ENCODE measurements at places on chromosomes 2 and 18.

DNA sequence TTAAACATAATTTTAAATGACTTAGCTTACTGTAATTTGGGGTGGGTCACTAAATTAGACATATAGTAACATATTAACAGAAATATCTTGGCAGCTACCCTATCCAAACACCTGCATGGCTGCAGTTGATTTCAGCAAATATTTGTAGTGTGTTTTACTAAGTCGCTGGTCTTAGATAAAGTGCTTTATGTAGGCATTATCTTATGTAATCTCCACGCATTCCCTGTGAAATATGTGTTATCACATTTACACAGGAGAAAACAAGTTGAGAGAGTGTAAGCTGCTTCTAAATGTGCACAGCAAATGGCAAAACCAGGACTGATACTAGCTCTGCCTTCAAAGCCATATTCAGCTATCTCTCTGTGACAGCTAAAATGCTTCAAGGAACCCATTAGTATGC is 72.0 kb downstream of the NYAP2 start:
- no peak for DNase-seq

GRCh38 chr2:230944123-230944653 is 19.1 kb upstream of the GPR55 start:
- DNase-seq, result no peak

DNA sequence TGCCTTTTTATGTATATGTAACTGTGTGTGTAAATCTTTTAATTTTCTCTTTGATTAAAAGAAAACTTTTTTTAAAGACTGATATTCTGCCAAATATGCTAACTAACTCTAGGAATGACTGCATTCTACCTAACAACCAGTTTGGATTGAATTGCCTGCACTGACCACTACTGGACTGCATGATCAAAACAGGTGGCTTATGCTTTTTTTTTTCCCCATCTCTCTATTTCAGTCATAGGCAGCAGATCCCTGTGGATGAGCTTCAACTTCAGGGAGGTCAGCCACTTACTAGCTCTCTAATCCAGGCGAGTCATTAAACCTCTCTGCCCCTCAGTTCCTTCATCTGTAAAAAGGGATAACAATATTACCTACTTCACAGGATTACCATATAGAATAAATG is 138.6 kb upstream of the SERTAD2 start:
- DNase-seq, result no peak

DNA sequence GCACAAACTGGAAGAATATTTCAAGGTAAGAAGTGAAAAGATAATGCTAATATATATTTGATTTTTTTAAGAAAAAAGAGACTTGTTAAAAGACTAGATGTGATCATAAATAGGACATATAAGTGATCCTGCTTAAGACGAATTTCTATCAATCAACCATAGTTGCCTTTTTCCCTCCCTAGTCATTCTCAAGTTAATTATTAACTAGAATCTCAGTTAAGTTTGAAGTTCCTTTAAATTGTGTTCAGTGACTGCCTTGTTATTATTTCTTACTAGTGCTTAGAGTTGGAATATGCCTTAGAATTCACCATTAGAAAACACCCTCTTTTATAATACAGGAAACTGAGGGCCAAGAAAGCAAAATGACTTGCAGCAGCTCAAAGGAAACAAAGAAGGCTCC is 141.5 kb upstream of the SP5 start:
- DNase-seq, result no peak

GRCh38 chr2:218833023-218833609 is 1.5 kb upstream of the PRKAG3 start:
- DNase-seq, result no peak

DNA sequence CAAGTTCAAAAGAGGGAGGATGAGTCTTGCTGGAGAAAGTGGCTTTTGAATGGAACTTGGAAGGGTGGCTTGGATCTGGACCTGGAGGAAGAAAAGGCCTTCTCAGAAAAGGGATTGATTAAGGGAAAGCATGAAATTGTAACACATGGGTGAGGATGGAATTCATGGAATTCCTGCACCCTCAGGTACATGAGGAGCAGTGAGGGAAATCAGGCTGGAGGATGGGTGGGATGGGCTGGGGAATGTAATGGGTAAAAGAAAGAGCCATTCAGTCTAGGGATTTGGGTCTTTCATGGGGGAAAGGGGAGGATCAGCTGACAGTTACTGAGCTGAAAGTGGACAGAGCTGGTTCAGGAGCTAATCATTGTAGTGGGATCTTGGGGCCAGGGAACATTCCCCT is 51.2 kb upstream of the HAAO start:
- DNase-seq, result no peak

- DNase-seq, result no peak
Observed at GRCh38 chr2:50111067-50111466, 920.9 kb downstream of the NRXN1 start.

- no peak for DNase-seq
Observed at GRCh38 chr2:187003611-187004010, 154.6 kb upstream of the ZSWIM2 start.

DNA sequence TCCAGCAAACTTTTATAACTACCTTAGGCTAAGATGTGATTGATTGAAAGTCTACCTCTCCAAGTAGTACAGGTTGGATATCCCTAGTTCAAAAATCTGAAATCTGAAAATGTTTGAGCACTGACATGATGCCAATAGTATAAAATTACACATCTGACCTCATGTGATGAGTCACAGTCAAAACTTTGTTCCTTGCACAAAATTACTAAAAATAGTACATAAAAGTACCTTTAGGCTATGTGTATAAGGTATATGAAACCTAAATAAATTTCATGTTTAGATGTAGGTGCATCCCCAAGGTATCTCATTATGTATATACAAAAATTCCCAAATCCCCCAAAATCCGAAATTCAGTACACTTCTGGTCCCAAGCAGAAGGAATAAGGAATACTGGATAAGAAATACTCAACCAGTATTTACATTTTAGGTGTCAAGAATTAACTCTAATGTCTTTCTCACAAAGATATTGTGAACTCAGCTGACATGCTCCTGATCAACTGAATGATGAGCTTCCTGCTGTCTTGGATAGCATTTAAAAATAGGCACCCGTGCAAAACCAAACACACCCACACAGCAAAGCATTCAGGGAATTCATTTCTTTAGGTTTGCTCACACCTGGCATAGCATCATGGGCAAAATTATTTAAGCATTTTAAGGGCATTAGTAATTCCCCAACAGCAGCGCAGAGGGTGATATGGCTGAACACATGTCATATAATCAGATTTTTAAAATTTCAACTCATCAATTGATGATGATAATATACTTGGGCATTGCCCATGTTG is 497.4 kb upstream of the MEIS1 start:
- DNase-seq, result no peak

GRCh38 chr18:68725346-68725745 is 10.4 kb upstream of the TMX3 start:
- DNase-seq, result no peak

- DNase-seq, result no peak
Observed at GRCh38 chr2:60628026-60628425, 74.6 kb upstream of the BCL11A start.

DNA sequence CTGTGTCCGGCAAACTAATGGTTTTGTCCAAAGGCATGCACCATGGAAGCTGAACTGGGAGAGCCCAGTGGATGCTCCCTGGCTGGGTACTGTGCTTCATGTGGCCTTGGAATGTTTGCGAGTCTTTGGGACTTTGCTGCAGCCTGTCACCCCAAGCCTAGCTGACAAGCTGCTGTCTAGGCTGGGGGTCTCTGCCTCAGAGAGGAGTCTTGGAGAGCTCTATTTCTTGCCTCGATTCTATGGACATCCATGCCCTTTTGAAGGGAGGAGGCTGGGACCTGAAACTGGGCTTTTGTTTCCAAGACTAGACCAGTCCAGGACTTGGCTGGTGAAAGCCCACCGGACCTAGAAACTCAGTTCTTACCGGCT is 1.7 kb downstream of the MARS2 start:
- DNase-seq, result no peak

GRCh38 chr18:51092117-51092516 is 62.1 kb downstream of the SMAD4 start:
- no peak for DNase-seq

DNA sequence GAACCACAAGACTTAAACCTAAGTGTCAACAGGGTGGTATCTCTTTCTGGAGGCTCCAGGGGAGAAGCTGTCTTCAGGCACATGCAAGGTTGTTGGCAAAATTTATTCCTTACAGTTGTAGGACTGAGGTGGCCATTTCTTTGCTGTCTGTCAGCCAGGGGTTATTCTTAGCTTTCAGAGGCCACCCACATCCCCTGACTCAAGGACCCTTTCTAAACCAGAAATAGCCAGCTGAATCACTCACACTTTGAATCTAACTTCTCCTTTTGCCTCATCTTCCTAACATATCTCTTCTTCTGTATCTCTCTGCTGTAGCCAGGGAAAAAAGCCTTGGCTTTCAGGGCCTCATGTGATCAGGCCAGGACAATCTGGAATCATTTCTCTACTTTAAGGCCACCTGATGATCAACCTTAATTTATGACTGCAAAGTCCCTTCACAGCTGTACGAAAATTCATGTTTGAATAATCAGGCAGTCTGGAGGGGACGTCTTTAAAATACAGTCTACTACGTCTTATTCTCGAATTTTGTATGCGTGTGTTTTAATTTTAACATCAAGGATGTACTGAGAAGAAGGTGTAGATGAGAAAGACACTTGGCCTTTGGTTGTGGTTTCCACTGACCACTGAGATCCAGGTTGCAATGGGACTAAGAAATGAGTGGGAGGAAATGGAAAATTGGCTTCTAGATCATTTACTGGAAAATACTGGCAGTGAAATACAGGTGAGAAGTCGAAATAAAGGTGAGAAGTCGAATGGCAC is 90.4 kb downstream of the DOCK10 start:
- no peak for DNase-seq

- DNase-seq, result no peak
Observed at GRCh38 chr2:171814883-171815282, 79.2 kb downstream of the SLC25A12 start.

GRCh38 chr2:242013771-242014170 is 144.2 kb downstream of the RTP5 start:
- DNase-seq, result peak; percentile 35

- DNase-seq, result no peak
Observed at GRCh38 chr2:230814616-230815015, 50.1 kb upstream of the ITM2C start.

- no peak for DNase-seq
Observed at GRCh38 chr2:181070119-181070835, 89.9 kb downstream of the UBE2E3 start.

DNA sequence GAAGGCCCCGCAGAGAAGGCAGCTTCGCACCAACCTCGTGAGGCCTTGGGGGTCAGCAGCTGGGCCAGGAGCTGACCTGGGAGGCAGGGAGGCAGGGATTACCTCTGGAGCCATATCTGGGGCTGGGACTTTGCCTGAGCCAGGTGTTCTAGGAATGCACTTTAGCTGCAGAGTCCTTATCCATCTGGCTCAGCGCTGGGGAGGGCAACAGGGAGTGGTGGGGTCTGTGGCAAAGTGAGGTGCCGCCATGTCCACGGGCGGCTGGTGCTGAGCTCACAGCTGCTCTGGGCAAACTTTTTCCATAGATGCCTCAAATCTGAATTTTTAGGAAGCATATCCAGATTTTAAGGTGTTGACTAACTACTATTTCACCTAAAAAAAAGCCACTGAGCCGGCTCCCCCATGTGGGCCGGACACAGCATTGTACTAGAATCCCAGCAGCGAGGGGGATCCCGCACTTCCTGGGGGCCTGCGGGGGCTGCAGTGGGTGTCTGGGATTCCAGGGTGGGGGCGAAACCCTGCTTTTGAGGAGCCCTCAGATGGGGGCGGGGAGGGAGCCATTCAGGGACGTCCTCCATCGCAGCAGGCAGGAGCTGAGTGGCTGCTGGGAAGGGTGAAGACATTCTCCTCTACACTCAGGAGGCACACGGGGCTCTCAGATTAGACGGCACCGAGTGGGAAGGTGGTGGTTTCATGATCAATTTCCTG is 34.6 kb downstream of the RTP5 start:
- DNase-seq, result no peak

DNA sequence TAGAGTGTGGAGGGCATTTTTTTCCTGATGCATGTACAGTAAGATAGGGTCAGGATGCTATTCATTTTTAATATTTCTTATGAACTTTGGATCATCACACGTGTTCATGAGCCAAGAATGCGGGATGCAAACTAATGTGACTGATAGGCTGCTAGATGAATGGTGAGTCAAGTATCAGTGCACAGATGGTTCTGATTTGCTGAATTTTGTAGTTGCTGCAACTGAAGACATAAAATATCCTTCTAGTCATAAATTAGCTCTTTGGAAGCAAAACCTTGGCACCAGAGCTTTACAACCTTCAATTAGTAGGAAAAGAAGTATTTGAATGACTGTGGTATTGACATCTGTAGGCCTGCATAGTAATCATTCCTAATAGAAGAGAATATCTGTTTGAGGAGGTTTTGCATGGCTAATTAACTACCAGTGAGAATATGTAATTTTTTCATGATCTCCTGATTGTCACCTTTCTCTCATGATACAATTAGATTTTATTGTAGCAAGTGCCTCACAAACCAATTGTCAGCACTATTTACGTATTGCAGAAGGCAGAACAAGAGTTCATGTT is 94.0 kb downstream of the VRK2 start:
- DNase-seq, result no peak

- peak; percentile 16 for DNase-seq
Observed at GRCh38 chr18:44725300-44726058, 44.8 kb downstream of the SETBP1 start.

GRCh38 chr2:29657674-29658073 is 263.7 kb downstream of the ALK start:
- DNase-seq, result no peak

- no peak for DNase-seq
Observed at GRCh38 chr2:173644146-173644545, 289.5 kb downstream of the CDCA7 start.

GRCh38 chr18:26386441-26386840 is 160.2 kb downstream of the TAF4B start:
- DNase-seq, result no peak

DNA sequence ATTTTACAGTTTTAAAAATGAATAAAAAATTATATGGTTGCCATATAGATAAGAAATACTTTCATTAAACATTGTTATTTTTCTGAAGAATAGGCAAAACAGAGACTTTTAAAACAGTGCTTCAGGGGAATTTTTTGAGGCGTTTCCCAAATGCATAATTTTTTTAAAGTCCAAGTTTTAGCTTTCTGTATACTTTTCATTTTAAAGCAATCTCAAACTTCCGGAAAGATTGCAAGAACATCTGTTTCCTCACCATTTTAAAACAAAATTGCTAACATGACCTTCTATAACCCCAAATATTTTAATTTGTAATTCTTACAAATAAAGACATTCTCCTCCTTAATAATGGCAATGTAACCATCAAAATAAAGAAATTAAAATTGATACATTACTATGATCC is 15.1 kb upstream of the MBD2 start:
- DNase-seq, result no peak

GRCh38 chr18:64099244-64099643 is 49.6 kb downstream of the LINC00305 start:
- no peak for DNase-seq

GRCh38 chr2:215966951-215967350 is 46.4 kb downstream of the MREG start:
- DNase-seq, result no peak

DNA sequence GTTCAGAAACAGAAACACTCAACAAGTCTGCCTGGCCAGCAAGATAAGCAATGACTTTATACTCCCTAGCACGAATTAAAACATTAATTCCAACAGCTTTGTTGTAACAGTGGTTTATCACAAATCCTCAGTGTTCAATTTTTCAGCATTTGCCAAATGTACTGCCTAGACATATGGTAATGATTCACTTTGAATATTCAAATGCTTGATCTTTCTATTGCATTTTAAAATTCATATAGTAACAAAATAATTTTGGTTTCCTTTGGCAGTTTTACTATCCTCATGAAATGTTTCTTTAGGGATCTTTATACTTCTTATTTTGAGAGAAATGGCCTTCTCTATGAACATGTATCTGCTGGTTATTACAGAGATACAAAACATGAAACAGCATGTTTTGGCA is 851.8 kb upstream of the NXPH2 start:
- no peak for DNase-seq
